Suppressor macrophage (primary cell): ENCODE measurements at places on chromosomes 1 and 21.

DNA sequence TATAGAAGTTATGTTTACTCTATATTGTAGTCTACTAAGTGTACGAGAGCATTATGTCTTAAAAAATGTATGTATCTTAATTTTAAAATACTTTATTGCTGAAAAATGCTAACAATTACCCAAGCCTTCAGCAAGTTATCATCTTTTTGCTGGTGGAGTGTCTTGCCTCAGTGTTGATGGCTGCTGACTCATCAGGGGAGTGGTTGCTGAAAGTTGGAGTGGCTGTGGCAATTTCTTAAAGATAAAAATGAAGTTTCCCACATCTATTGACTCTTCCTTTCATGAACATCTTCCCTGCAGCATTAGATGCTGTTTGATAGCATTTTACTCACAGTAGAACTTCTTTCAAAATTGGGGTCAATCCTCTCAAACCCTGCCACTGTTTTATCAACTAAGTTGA lies 95.8 kb downstream of the CDC7 start:
- DNase-seq: no peak

DNA sequence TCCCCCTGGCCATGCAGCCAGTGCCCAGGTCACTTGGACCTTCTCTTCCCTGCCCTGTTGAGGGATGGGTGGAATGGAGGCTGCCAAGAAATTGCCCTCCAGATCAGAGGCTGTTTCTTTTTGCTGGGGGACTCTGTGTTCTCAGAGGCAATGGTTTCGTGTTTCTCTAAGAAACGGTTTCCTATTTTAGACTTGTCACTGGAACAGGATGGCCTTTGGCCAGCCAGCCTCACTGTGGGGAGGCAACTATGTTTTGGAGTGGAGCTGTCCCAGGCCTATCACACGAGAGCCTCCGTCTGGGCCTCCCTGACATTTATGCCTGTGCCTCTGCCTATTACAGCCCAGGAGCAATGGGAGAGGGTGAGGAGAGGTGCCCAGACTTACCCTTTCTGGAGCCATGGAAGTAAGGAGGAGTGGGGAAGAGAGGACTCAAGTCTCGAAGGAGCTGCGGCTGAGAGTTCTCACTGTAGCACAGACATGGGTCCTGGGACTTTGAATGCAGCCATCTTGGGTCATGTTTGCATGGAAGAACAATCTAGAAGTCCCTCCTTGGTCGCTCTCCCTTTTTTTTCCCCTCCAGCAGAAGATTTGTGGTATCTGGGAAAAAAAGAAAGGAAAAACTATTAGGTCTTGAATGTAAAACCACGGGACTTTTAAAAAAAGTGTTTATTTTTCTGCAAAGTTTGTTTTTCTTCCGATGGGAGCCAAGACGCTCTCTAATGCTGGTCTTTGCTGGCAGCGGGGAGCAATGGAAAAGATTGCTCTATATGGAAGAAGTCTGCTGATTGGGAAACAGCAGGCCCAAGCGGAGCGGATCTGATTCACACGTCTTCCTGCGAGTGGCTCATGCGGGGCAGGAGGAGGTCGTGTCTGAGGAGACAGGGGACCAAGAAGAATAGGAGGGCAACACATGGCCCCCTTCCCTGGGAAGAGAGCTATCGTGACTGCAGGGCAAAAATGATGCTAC lies 219.2 kb downstream of the FOXD2 start:
- DNase-seq: no peak

DNA sequence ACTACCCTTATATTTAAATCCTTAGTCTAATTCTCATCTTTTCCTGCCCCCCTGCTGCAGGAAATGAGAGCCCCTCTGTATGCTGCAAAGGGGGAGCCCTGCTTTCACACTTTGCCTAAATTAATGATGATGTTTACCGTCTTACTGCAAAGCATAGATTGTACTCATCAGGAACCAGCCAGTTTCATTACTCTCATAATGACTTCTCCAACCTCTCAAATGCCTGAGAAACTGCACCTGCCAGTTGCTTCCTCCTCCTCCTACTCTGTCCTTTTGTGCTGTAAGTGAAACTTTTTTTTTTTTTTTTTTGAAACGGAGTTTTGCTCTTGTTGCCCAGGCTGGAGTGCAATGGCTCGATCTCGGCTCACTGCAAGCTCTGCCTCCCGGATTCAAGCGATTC lies 101.7 kb downstream of the ADSS2 start:
- peak; percentile 54 for DNase-seq

DNA sequence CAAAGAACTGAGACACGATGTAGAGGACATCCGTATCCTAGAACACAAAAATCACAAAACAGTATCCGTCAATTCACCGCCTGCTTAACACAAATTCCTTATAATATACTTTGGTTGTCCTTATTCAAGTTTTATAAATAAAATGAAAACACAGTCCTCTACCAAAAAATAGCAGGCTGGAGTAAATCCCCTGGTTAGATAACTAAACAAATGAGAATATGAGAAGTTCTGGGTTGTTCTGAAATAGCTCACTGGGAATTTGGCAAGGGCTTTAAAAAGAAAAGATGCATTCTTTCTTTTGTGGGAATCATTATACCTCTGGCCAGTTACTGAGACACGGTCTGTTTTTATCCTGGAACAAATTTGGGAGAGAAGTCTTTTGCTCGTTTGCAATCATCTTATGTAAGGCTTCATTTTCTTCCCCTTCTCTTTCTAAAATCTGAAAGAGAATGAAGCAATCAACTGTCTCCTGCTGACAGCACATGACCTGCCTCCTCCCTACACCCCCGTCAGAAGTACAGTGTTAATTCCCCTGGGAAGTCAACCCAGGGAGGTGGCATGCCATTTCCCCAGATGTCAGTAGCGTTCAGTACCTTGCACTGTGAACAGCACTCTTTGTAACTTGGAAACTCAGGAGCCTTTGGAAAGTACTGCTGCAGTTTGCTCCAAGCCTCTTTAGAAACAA lies 37.1 kb upstream of the RAP1GAP start:
- DNase-seq: peak; percentile 65

DNA sequence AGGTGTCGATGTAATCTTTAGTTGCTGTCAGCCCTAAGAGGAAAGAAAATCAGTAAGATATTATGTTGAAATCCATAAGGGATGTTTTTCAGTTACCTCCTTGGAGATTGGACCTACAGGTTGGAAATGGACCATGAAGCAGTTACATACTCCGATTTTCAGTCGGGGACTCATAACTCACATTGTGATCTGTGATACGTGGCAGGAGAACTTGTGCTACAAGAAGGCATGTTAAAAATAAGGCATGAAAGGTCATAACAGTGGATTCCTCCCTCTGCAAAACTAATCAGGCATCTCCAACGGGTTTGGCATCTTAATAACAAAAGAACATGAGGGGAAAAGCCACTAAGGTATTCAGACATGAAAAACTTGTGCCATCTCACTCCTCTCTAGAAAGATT lies 111.2 kb upstream of the CACHD1 start:
- no peak for DNase-seq

DNA sequence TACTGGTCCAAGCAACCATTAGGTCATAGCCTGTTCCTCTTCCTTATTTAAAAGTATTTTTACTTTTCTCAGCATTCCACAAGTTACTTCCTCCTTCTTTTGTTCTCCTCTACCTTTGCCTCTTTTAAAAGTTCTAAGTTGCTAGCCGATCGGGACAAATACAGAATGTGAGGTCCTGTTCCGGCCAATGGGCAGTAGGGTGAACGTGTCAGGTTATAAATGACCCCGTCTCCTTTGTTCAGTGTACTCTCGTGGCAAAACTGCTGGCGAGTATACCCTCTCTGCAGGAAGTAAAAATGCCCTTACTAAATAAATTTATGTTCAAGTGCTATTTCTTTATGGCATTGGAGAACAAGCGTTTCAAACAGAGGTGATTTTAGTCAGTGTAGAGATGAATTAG lies 2.5 kb downstream of the ADCY10 start:
- peak; percentile 44 for DNase-seq

GRCh38 chr1:8712413-8713231 lies 104.8 kb downstream of the RERE start:
- DNase-seq: peak; percentile 87

- no peak for DNase-seq
Observed at GRCh38 chr1:106721790-106722189, 334.7 kb upstream of the PRMT6 start.

DNA sequence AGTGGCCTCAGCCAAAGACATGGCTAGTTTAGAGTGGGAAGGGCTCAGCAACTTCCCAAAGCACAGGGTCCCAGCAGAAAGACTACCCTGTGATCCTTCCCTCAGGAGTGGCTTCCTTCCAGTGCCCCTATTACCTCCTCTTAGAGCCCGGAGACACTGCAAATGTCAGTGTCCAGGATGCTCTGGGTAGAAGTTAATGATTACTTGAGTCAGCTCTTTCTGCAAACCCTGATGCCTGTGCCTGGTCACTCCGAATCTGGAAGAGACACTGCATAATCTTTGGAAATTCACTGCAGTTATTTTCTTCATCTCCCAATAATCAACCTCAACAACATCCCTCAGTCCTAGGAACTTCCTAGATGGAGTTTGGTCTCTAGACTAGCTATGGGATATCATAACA lies 27.2 kb upstream of the MGST3 start:
- no peak for DNase-seq

GRCh38 chr21:35408401-35408800 lies 359.3 kb upstream of the RUNX1 start:
- no peak for DNase-seq

GRCh38 chr1:170150016-170150415 lies 4.3 kb downstream of the NTMT2 start:
- DNase-seq: no peak

- DNase-seq: no peak
Observed at GRCh38 chr1:231549733-231550447, 21.4 kb downstream of the TSNAX start.

- no peak for DNase-seq
Observed at GRCh38 chr1:51241119-51241518, 5.0 kb downstream of the RNF11 start.

GRCh38 chr1:245131026-245131393 lies 23.8 kb upstream of the KIF26B start:
- no peak for DNase-seq

DNA sequence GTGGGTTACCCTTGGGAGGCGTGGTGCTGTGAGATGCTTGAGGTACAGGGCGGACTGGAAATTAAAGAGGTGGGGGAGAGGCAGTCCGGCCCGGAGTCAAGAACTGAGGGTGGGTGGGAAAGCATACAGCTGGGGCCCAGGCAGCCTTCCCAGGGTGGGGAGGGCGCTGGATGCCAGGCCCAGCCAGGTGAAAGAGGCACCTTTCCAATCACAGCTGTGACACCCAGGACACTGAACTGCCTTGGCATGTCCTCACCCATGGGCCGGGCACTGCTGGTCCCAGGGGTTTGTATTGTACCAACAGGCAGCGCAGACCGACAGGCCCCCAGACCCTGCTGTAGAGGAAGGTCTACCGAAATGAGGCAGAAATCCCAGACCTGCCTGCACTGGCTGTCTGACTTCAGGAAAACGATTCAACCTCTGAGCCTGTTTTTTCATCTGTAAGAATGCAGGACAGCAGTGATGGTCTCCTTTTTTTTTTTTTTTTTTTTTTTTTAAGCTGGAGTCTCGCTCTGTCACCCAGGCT lies 9.1 kb downstream of the SLC30A2 start:
- DNase-seq: no peak

GRCh38 chr1:241156231-241156965 lies 200.6 kb downstream of the RGS7 start:
- DNase-seq: no peak

DNA sequence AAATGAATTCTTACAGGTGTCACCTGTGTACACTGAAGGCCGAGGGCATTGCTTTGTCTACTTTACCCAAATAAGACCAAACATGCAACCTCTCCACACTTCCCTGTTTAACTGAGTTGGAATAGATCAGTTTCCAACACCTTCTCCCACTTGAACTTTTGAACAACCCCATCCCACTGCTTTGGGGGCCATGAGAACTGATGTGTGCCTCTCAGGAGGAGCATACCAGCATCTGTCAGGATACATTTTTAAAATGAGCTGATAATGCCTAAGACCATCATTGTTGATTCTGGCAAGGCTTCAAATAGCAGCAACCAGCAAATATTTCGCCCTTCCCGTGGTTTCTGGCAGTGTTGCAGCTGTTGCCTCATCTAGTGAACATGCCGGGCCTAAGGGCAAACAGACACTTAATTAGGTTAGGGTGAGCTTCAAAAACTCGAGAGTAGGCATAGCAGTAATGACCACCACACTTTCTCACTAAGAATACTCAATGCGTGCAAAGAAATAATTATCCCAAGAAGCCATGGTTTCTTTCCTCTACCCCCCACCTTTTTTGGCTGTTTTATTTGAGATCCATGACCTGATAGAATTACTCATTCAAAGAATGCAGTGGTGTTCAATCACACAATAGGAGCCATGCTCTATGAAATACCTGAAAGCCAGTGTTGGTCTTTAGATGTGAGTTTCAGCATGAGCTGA lies 63.7 kb downstream of the MAP10 start:
- DNase-seq: no peak

- DNase-seq: no peak
Observed at GRCh38 chr21:22961258-22961657, 1963.0 kb downstream of the NCAM2 start.

GRCh38 chr1:185593271-185593670 lies 140.9 kb upstream of the HMCN1 start:
- DNase-seq: no peak

GRCh38 chr1:161180639-161181038 lies 3.3 kb upstream of the B4GALT3 start:
- DNase-seq: peak; percentile 52

GRCh38 chr1:230517326-230517725 lies 91.2 kb upstream of the PGBD5 start:
- no peak for DNase-seq
